PC-9 (cell line): ENCODE measurements at places on chromosomes 2 and 18. TPM values are rescaled to one million over a fixed set of nuclear protein-coding genes. Genes with fewer than 3 reads are reported as not detected.

Gene ADAM23
- total RNA-seq, result 8.9 and 12.0 TPM in 2 replicates

Gene ALLC
- not detected in 2 replicates for total RNA-seq

Gene STPG4
- 6.5 and 8.7 TPM in 2 replicates for total RNA-seq

Gene PTPRN
- not detected in 2 replicates for total RNA-seq

Gene TOGARAM2
- total RNA-seq, result 0.44 and 0.45 TPM in 2 replicates

Gene IL37
- total RNA-seq, result 1.0 and 1.7 TPM in 2 replicates

Gene SCN2A
- 0.15 TPM in 1 of 2 replicates, not detected in the other for total RNA-seq

Gene SPP2
- total RNA-seq, result not detected in 2 replicates

Gene DNAJC10
- 160 and 167 TPM in 2 replicates for total RNA-seq

Gene C2orf72
- 0.13 TPM in 1 of 2 replicates, not detected in the other for total RNA-seq

Gene DNAJC5G
- total RNA-seq, result not detected in 2 replicates

Gene IL1R2
- 3.3 and 3.8 TPM in 2 replicates for total RNA-seq

Gene SLC5A6
- 49.0 and 70.0 TPM in 2 replicates for total RNA-seq

Gene FEV
- total RNA-seq, result not detected in 2 replicates

Gene VPS4B
- total RNA-seq, result 52.4 and 59.7 TPM in 2 replicates

Gene ATOH8
- 0.25 TPM in 1 of 2 replicates, not detected in the other for total RNA-seq

Gene DUSP19
- 6.2 and 8.6 TPM in 2 replicates for total RNA-seq

Gene PMAIP1
- 16.5 and 17.0 TPM in 2 replicates for total RNA-seq

Gene L3MBTL4
- total RNA-seq, result not detected in 2 replicates

Gene CCDC74B
- total RNA-seq, result 1.9 and 2.4 TPM in 2 replicates

Gene SMYD1
- total RNA-seq, result not detected in 2 replicates

Gene SATB2
- 7.3 and 7.8 TPM in 2 replicates for total RNA-seq

Gene DYSF
- 10.6 and 12.2 TPM in 2 replicates for total RNA-seq

Gene OSR1
- total RNA-seq, result 6.4 and 6.9 TPM in 2 replicates

Gene MPP4
- total RNA-seq, result not detected in 2 replicates

Gene ERICH2
- total RNA-seq, result 1.7 and 2.0 TPM in 2 replicates

Gene ACOXL
- 9.1 and 10.7 TPM in 2 replicates for total RNA-seq

Gene CRYGC
- total RNA-seq, result not detected in 2 replicates

Gene RIT2
- total RNA-seq, result not detected in 2 replicates

Gene C1GALT1C1L
- 3.7 and 4.6 TPM in 2 replicates for total RNA-seq

Gene CFAP65
- not detected in 2 replicates for total RNA-seq

Gene TMEM178A
- total RNA-seq, result 2.8 and 2.9 TPM in 2 replicates

Gene ESPNL
- 1.1 and 2.2 TPM in 2 replicates for total RNA-seq

Gene LYG2
- total RNA-seq, result not detected in 2 replicates

Gene MDH1
- 157 and 162 TPM in 2 replicates for total RNA-seq

Gene SCYGR4
- not detected in 2 replicates for total RNA-seq

Gene FBXO36
- 3.6 and 3.9 TPM in 2 replicates for total RNA-seq

Gene KLF7
- total RNA-seq, result 12.5 and 20.0 TPM in 2 replicates

Gene CYP27C1
- total RNA-seq, result 0.94 and 1.6 TPM in 2 replicates

Gene LPIN1
- 24.1 and 43.1 TPM in 2 replicates for total RNA-seq

Gene MPHOSPH10
- total RNA-seq, result 16.0 and 26.9 TPM in 2 replicates

Gene TMEM37
- 1.2 TPM in 2 replicates for total RNA-seq

Gene SH3BP4
- 131 and 135 TPM in 2 replicates for total RNA-seq

Gene FAM136A
- 38.5 and 39.3 TPM in 2 replicates for total RNA-seq

Gene SERPINB5
- 25.5 and 26.2 TPM in 2 replicates for total RNA-seq

Gene TUBA3D
- total RNA-seq, result not detected in 2 replicates

Gene CYP27A1
- 0.94 and 2.0 TPM in 2 replicates for total RNA-seq

Gene MYCN
- not detected in 2 replicates for total RNA-seq
